Endothelial cell of coronary artery (primary cell): ENCODE measurements at places on chromosomes 5 and 9. TPM values are rescaled to one million over a fixed set of nuclear protein-coding genes. Genes with fewer than 3 reads are reported as not detected.

Gene AQP7
- total RNA-seq: 0.09 TPM in 1 of 2 replicates, not detected in the other

Gene GABRA6
- not detected in 2 replicates for total RNA-seq

Gene ERBIN
- total RNA-seq: 43.3 and 47.2 TPM in 2 replicates

Gene ZFP2
- total RNA-seq: 0.18 and 0.66 TPM in 2 replicates

Gene MED22
- 13.2 and 13.9 TPM in 2 replicates for total RNA-seq

Gene PCDHB11
- 0.38 and 0.99 TPM in 2 replicates for total RNA-seq

Gene OR1J2
- total RNA-seq: not detected in 2 replicates
